ENCODE measurements at places on chromosomes 3 and 15. TPM values are rescaled to one million over a fixed set of nuclear protein-coding genes. Genes with fewer than 3 reads are reported as not detected.

- no peak for DNase-seq
Observed at GRCh38 chr3:143351895-143352608, 232.5 kb downstream of the CHST2 start.

GRCh38 chr3:4478261-4478660, 11.2 kb upstream of the SUMF1 start:
- no peak for DNase-seq

DNA sequence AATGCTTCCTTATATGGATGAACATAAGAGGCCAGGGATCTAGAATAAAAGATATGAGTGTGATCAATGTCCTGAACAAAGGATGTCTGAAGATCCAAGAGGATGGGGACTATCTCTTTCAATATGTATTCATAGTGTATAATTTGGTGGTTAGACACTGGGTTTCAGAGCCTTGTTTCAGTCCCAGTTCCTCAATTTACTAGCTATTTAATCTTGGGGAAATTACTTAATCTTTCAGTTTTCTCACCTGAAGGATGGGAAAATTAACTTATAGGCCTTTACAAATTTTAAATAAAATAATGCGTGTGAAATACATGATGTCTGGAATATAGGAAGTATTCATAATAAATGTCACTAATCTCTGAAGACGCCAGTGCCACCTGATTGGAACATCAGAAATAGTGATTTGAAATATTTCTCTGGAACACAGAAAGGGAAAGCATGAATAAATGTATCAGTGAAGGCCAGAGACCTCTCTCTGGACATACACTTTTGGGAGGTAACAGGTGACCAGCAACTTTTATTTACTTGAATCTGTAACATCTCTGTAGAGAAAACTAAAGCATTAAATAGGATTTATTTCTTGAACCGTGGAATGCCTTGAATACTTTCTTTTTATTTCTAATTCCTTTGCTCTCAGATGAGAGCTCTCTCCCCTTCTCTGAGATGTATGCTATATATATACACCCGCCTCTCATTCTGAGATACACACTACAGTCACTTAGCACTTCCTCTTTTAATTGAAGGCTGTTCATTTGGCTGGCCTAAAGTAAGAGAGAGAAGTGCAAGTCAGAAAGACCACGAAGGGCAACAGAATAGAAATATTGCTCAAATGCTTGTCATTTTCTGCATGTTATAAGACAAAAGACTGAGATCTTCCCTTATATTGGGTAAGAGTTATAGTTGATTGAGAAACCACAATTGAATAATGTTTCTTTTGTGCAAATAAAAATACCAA, 407.1 kb downstream of the LSAMP start:
- no peak for DNase-seq

DNA sequence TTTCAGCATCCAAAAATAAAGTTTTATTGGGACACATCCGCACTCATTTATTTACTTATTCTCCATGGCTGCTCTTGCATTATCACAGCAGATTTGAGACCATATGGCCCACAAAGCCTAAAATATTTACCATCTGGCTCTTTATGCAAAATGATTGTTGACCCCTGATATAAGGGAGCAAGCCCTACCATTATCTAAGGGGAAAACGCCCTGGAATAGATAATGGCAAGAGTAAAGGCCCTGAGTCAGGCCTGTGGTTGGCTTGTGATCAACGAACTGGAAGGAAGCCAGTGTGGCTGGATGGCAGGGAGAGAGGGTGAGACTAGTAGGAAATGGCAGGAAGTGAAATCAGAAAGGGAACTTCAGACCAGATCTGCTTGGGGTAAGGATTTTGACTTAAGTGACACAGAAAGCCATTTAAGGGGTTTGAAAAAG, 24.6 kb upstream of the DMXL2 start:
- DNase-seq, result peak; percentile 39

DNA sequence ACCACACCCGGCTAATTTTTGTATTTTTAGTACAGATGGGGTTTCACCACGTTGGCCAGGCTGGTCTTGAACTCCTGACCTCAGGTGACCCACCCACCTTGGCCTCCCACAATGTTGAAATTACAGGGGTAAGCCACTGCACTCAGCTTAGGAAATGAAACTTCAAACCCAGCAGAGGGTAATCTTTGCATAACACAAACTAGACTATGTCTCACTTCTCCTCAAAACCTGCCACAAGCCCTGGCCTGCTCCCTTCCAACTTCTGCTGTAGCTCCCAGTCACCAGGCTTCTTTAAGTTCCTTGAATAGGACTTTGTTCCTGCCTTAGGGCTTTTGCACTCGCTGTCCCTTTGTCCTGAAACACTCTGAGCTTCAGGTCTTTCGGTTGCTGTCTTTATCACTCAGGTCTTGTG, 39.2 kb upstream of the SEMA4B start:
- DNase-seq, result no peak

DNA sequence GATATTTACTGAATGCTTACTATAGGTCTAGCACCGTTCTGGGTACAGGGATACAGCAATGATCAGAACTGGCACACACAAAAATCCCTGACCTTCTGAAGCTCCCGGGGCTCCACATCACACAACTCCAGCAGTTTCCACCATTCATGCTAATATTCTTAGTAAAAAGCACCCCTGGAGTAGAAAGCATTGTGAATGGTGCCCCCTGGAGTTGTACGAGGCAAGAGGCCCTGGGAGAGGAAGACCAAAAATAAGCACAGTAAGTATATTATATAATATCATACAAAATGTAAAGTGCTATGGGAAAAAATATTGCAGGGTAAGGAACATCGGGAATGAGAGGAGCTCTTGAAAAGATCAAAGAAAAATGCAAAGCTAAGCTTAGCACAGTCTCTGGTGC, 790 bp upstream of the SRGAP3 start:
- DNase-seq, result no peak

GRCh38 chr3:11076711-11077110, 77.6 kb upstream of the HRH1 start:
- DNase-seq, result no peak

- no peak for DNase-seq
Observed at GRCh38 chr3:38595393-38595792, 54.1 kb downstream of the SCN5A start.

GRCh38 chr15:26475554-26475953, 297.3 kb downstream of the GABRB3 start:
- no peak for DNase-seq

- peak; percentile 26 for DNase-seq
Observed at GRCh38 chr3:101964861-101965260, 115.5 kb downstream of the NFKBIZ start.

GRCh38 chr3:108518895-108519294, 8.5 kb upstream of the MYH15 start:
- DNase-seq, result no peak

CCDC191 gene
- total RNA-seq, result 1.3 TPM

DPPA4 gene
- not detected for total RNA-seq

CDHR4 gene
- total RNA-seq, result 0.24 TPM

CCR3 gene
- not detected for total RNA-seq

MSL2 gene
- 21.6 TPM for total RNA-seq

KIF7 gene
- total RNA-seq, result 4.8 TPM

CEP19 gene
- 1.7 TPM for total RNA-seq
